Type B pancreatic cell (in vitro differentiated cells): ENCODE measurements at places on chromosomes 2 and 18. TPM values are rescaled to one million over a fixed set of nuclear protein-coding genes. Genes with fewer than 3 reads are reported as not detected.

DNA sequence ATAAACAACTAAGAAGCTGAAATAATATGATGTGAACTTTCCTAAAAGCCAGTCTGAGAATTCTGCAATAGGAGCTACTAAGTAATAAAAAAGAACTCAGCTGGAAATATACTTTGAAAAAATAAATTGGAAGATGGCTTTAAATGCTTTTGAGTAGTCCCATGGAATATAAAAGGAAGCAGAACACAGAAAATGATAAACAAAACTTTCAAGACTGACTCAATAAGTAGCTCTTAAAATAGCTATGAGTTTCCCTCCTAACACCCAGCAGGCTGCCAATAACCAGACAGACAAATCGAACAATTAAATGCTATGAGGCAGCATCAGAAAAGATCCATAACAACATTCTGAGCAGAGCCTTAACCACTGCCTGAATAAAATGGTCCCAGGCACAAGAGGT is 319.9 kb downstream of the DPP10 start:
- no peak for DNase-seq
- no peak overlapping the region for H3K27ac ChIP-seq
- no peaks in the 10 kb centered on the region for H3K4me1 ChIP-seq
- no peak overlapping the region for H3K4me3 ChIP-seq

GRCh38 chr2:54559006-54559445 is 102.9 kb downstream of the SPTBN1 start:
- H3K27ac ChIP-seq, result peak overlapping the region; percentile 84
- DNase-seq, result no peak
- peaks cover 57% of the 10 kb centered on the region for H3K4me1 ChIP-seq
- no peaks in the 10 kb centered on the region for H3K27me3 ChIP-seq
- peaks cover 8% of the 10 kb centered on the region for H3K36me3 ChIP-seq

- no peaks in the 10 kb centered on the region for H3K36me3 ChIP-seq
- H3K4me3 ChIP-seq, result no peak overlapping the region
- peaks cover 23% of the 10 kb centered on the region for H3K4me1 ChIP-seq
- H3K27me3 ChIP-seq, result no peaks in the 10 kb centered on the region
Measured at GRCh38 chr2:174007010-174007409, 41.8 kb upstream of the SP3 start.

- H3K4me1 ChIP-seq, result no peaks in the 10 kb centered on the region
- no peaks in the 10 kb centered on the region for H3K36me3 ChIP-seq
- no peak overlapping the region for H3K27ac ChIP-seq
Measured at GRCh38 chr2:228594012-228594411, 412.5 kb upstream of the SPHKAP start.

GRCh38 chr2:68244456-68244855 is 7.9 kb downstream of the PPP3R1 start:
- no peaks in the 10 kb centered on the region for H3K27me3 ChIP-seq
- H3K27ac ChIP-seq, result no peak overlapping the region
- peaks cover 8% of the 10 kb centered on the region for H3K36me3 ChIP-seq
- H3K4me3 ChIP-seq, result no peak overlapping the region
- peaks cover 11% of the 10 kb centered on the region for H3K4me1 ChIP-seq

GRCh38 chr2:109500910-109501309 is 112.9 kb downstream of the SEPTIN10 start:
- H3K36me3 ChIP-seq, result peaks cover 8% of the 10 kb centered on the region
- no peak for DNase-seq
- H3K4me3 ChIP-seq, result no peak overlapping the region
- no peak overlapping the region for H3K27ac ChIP-seq
- peaks cover 31% of the 10 kb centered on the region for H3K4me1 ChIP-seq

- no peak overlapping the region for H3K4me3 ChIP-seq
- H3K27me3 ChIP-seq, result peaks cover 4% of the 10 kb centered on the region
- H3K36me3 ChIP-seq, result no peaks in the 10 kb centered on the region
- no peak for DNase-seq
- no peak overlapping the region for H3K27ac ChIP-seq
- H3K4me1 ChIP-seq, result peaks cover 14% of the 10 kb centered on the region
Measured at GRCh38 chr2:217466104-217466503, 536.7 kb downstream of the TNS1 start.

GRCh38 chr2:76444732-76445131 is 734.0 kb upstream of the GCFC2 start:
- no peaks in the 10 kb centered on the region for H3K4me1 ChIP-seq
- H3K27me3 ChIP-seq, result no peaks in the 10 kb centered on the region
- no peak overlapping the region for H3K4me3 ChIP-seq
- H3K27ac ChIP-seq, result no peak overlapping the region
- no peak for DNase-seq

DNA sequence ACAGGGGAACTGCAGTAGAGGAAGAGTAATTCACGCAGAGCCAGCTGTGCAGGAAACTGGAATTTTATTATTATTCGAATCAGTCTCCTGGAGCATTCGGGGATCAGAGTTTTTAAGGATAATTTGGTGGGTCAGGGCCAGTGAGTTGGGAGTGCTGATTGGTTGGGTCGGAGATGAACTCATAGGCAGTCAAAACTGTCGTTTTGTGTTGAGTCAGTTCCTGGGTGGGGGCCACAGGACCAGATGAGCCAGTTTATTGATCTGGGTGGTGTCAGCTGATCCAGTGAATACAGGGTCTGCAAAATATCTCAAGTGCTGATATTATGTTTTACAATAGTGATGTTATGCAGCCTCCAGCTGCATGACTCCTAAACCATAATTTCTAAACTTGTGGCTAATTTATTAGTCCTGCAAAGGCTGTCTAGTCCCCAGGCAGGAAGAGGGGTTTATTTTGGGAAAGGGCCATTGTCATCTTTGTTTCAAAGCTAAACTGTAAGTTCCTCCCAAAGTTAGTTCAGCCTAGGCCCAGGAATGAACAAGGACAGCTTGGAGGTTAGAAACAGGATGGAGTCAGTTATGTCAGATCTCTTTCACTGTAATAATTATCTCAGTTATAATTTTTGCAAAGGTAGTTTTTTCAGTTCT is 67.0 kb downstream of the ASAP2 start:
- H3K4me3 ChIP-seq, result peak overlapping the region; percentile 29
- H3K4me1 ChIP-seq, result peaks cover 47% of the 10 kb centered on the region
- DNase-seq, result no peak
- H3K27me3 ChIP-seq, result no peaks in the 10 kb centered on the region
- H3K27ac ChIP-seq, result no peak overlapping the region

- no peak overlapping the region for H3K4me3 ChIP-seq
- DNase-seq, result no peak
- H3K36me3 ChIP-seq, result no peaks in the 10 kb centered on the region
- no peak overlapping the region for H3K27ac ChIP-seq
Measured at GRCh38 chr2:72035518-72036172, 112.0 kb downstream of the CYP26B1 start.

DNA sequence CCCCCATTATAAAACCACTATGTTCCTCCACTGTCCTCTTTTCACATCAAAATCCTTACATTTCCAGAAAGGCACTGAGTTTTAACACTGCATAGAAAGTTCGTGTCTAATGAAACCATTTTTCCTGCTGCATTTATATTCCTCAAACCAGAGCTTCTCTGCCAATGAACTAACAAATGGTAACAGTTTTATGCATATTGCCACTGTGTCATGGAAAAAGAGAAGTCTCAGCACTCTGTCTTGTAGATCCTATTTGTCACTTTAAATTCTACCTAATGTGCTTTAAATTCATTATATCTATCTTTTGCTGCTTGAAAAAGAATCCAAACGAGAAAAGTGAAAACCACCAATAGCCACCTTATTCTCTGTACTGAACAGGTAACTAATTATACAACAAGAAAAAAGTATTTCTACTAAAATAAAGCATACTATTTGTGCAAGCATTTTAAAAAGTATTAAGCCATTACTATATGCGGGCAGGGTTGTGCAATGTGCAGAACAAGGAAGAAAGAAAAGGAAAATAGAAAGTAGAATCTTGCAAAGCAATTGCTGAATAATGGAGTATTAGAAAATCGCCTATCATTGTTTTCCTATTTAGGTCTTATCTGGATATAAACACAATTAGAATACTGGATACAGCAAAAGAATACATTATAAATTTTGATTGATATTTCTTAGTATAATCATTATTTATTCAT is 328.9 kb downstream of the ZEB2 start:
- no peak for DNase-seq
- no peaks in the 10 kb centered on the region for H3K4me1 ChIP-seq
- no peak overlapping the region for H3K4me3 ChIP-seq
- no peaks in the 10 kb centered on the region for H3K36me3 ChIP-seq

DNA sequence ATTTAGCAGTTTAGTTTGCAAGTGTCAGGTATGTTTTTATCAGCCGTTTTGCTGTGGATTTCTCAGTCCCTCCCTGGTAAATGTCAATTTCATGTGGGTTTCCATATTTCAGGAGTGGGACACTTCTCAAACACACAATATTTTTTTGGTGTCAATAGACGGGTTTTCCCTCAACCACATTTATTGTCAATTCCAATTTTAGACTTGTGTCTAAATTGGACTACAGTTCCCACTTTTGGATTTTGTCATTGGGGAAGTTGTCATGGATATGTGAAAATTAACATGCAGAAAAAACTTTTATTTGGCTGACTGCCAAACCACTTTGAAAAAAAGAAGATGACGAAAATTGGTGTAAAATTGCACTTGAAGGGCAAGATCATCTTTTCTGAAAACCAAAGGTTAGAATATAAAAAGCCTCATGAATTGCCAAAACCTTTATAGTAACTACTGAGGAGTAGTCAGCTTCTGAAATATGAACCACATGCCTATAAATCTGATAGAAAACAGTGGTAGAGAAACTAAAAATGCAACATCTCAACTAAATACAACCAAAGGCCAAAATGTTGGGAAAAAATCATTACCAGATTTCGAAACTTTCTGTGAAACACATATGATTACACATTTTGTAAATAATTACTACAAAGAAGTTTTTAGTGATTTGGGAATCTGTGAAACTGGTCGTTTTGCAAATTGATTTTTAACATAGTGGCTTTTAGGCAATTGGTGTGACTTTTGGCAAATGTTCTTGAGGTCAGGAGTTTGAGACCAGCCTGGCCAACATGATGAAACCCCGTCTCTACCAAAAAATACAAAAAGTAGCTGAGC is 106.4 kb downstream of the BCL2L11 start:
- H3K27me3 ChIP-seq, result no peaks in the 10 kb centered on the region
- no peak overlapping the region for H3K27ac ChIP-seq
- H3K4me1 ChIP-seq, result peaks cover 8% of the 10 kb centered on the region
- no peak for DNase-seq
- H3K36me3 ChIP-seq, result peaks cover 6% of the 10 kb centered on the region

Gene FBXO15
- 2.0 and 4.7 TPM in 2 replicates for total RNA-seq

Gene EFHD1
- 2.5 and 6.0 TPM in 2 replicates for total RNA-seq

Gene MC5R
- not detected in 2 replicates for total RNA-seq

Gene BOLA3
- 35.6 and 54.3 TPM in 2 replicates for total RNA-seq

Gene SAG
- 0.43 TPM in 1 of 2 replicates, not detected in the other for total RNA-seq

Gene SDC1
- 164 and 375 TPM in 2 replicates for total RNA-seq

Gene POTEC
- total RNA-seq, result not detected in 2 replicates
